Breast epithelium (tissue), 4 donors: ENCODE measurements at places on chromosomes 6 and 20.

- DNase-seq: no peak
Observed at GRCh38 chr6:170347091-170347490, 40.5 kb downstream of the FAM120B start.

DNA sequence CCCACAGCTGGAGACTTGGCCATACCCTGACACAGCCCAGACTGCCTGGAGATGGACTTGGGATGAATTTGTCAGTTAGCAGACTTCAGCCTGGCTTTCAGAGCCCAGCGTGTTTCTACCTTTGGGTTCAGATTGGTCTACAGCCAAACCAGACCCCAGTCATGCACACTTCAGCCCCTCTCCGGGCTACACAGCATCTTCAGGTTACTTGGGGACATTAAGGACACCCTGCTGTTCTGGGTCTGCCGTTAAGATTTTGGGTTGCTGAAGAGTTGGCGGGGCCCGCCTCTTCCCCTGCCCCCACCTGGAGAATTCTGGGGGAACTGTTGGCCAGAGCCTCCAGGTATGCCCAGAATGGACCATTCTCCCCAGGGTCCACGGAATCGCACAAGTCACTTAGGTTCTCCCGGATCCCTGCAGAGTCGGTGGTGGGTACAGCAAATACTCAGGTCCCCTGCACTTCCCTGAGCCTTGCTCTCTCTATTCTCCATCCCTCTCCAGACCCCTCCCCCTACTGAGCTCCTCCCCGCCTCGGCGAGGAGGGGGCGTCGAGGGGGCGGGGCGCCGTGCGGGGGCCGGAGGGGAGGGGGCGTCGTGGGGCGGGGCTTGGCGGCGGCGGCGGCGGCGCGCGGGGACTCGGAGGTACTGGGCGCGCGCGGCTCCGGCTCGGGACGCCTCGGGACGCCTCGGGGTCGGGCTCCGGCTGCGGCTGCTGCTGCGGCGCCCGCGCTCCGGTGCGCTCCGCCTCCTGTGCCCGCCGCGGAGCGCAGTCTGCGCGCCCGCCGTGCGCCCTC lies at the start of gene PTK7:
PTK7 (plus strand) TSS at position 645 of the 794 bp plus-strand sequence. CDS start 175 bp downstream, outside the sequence.
- peak; percentile 56 for DNase-seq

DNA sequence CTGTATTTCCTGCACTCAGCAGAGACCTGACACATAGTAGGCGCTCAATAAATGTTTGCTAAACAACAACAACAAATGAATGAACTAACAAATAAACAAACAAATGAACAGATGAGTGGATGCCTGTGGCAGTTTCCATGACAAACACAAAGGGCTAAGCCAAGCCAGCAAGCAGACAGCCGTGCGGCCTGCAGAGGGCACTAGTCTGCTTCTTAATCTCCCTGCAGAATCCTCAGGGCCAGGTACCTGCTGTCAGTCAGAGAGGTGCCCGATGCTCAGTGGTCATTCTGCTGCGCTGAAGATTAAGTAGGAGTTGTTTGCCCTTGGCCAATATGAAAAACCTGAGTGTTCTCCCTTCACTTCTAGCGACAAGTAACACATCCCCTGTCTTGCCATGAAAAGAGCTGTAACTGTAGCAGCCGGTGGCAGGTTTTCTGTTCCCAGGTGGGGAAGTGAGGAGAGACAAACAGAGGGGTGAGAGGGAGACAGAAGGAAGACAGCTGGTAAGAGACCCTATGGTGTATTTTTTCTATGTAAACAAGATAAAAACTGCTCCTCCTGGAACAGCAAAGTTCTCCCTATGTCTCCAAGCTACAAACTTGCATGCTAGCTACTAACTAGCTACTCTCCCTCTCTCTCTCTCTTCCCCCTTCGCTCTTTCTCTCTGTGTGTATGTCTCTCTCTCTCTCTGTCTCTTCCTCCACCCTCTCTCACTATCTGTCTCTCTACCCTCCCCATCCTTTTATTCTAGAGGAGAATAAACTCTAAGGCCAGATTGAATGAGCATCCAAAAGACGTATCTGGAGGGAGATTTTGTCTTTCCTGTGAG lies at the start of gene MC3R:
MC3R (plus strand) TSS at position 779 of the 829 bp plus-strand sequence. CDS start 112 bp downstream, outside the sequence.
- peak; percentile 40 for DNase-seq

- no peak for DNase-seq
Observed at GRCh38 chr20:45920462-45921336, 8.7 kb upstream of the PLTP start.

GRCh38 chr6:84260196-84260595 lies 32.8 kb upstream of the CEP162 start:
- no peak for DNase-seq

- DNase-seq: no peak
Observed at GRCh38 chr6:21748343-21749056, 154.9 kb downstream of the SOX4 start.
